Left colon (tissue), 2 donors: ENCODE measurements at places on chromosomes 2 and 18. TPM values are rescaled to one million over a fixed set of nuclear protein-coding genes. Genes with fewer than 3 reads are reported as not detected.

- peak; percentile 11 for DNase-seq
These were observed 2.0 kb downstream of the PPP4R1 start for GRCh38 chr18:9612215-9612830.

GRCh38 chr2:118918017-118918416 is 24.0 kb upstream of the MARCO start:
- no peak for DNase-seq

GRCh38 chr2:151826737-151827157 is 1.5 kb downstream of the ARL5A start:
- DNase-seq: no peak

GRCh38 chr2:140392824-140393223 is 1612.6 kb upstream of the NXPH2 start:
- DNase-seq: no peak

DNA sequence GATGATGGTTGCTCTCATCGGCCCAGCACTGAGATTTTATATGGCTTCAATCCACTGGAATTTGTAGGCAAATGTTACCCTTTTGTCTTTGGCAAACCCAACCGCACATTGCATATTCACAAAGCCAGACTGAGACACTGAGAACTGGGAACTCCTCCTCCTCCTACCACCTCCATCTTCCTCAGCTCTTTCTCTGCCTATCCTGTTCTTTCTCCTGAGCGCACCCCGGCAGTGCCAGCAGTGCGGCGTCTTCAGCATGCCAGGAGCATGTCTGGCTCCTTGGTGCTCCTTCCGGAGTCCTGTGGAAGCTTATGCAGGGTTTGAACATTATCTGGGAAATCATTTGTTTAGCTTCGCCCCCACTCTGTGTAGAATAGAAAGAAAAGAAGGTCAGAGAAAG is 50.8 kb downstream of the TRIB2 start:
- no peak for DNase-seq

DNA sequence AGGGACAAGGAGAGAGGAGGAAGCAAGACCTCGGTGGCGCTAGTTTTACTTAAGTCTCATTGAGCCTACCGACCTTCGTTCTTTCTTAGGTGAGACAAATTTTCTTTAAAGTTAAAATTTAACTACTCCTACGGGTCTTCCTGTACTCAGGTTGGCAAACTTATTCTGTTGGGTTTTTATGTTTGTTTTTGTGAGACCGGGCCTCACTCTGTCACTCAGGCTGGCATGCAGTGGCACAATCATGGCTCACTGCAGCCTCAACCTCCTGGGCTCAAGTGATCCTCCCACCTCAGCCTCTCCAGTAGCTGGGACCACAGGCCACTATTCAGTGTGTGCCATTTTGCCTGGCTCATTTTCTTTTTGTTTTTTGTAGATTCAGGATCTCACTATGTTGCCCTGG is 189.0 kb downstream of the TNS1 start:
- no peak for DNase-seq

- DNase-seq: no peak
These were observed 291.1 kb downstream of the SLC8A1 start for GRCh38 chr2:40160751-40161218.

DNA sequence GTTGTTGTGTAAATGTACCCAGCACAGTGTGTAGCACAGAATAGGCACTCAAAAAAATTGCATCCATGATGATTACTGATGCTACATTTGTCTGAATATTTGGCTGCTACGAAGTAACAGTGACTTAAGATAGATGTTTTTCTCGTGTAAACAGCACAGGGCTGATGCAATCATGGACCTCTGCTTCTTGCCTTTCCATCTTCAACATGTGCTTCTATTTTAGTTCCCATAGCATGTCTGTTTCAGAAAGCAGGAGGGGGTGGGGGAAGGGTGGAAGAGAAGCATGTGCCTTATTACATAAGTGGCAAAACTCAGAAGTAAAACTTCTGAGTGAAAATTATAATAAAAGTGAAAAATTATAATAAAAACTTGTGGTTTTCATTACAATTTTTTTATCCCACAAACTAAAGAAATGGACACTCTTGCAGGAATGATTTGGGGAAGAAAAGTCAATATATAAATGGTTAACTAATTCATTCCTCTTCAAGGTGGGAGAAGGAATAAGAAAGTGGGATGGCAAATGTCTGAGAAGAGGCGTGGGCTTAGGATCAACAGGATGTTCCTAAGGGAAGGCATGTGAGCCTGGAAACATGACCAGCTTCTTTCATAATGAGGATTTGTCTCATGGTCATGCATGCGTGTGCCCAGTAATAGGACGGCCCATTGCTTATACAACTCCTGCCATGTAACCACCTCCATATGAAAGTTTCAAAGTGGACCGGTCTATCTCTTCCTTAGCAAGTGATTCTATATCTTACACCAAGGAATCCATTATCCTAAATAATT is 27.2 kb downstream of the CCBE1 start:
- no peak for DNase-seq

- DNase-seq: no peak
These were observed 58.2 kb downstream of the PLEKHM3 start for GRCh38 chr2:207967121-207967520.

GRCh38 chr2:169175112-169175511 is 105.7 kb downstream of the DHRS9 start:
- no peak for DNase-seq

DNA sequence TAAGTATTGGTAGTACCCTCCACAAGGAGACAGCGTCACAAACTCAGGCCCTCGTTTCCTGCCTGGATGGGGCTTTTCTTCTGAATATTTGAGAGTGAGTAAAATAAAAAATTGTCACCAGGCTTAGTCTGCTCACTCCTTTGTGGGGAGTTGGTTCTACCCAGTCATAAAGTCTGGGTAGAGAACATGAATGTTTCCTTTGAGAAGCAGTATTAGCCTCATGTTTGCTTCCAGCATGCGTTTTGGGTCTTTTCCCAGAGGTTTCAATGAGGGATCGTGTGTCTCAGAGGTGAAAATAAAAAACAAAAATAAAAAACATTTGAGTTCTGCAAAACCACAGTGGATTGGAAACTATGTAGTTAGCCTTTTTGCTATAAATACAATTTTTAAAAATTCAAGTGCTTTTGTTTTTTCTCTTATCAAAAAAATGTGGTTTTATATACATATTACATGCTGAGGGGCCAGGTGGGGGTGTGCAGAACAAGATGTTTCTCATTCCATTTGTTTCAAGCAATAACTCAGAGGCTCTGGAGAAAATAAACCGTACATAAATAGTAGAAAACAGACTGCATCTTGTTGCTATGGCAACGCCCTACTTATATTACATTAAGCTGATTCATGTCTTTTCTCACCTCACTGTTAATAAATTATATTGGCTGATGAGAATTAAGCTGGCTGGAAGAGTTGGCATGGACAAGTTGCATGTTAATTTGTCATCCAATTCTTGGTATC is 225.4 kb upstream of the FBXO11 start:
- DNase-seq: no peak

DNA sequence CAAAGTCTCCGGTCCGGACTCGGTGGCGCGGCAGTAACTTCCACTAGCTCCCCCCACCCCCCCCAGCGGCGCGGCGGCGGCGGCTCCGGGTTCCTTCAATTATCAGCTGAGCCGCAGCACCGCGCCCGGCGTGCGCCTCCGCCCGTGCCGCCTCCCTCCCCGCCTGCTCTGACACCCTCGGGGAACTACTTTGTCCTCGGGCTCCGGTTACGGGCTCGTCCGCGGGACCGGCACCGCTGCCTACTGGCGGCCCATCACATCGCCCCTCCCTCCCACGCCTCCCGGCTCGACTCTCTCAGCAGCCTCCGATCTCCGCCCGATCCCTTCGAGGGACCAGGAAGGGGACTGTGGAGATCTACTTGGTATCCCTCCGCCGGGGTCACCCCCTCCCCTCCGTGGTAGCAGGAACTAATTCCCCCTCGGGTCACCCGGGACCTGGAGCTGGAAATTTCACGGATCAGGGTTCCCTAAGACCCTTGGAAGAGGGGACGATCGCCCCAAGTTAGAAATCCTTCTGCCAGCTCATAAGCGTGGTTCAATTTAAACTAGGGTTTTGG is at the start of gene TRIP12:
TRIP12 (minus strand) TSS at position 118 of the 557 bp plus-strand sequence. CDS start 41,930 bp downstream, outside the sequence.
- DNase-seq: peak; percentile 95

DNA sequence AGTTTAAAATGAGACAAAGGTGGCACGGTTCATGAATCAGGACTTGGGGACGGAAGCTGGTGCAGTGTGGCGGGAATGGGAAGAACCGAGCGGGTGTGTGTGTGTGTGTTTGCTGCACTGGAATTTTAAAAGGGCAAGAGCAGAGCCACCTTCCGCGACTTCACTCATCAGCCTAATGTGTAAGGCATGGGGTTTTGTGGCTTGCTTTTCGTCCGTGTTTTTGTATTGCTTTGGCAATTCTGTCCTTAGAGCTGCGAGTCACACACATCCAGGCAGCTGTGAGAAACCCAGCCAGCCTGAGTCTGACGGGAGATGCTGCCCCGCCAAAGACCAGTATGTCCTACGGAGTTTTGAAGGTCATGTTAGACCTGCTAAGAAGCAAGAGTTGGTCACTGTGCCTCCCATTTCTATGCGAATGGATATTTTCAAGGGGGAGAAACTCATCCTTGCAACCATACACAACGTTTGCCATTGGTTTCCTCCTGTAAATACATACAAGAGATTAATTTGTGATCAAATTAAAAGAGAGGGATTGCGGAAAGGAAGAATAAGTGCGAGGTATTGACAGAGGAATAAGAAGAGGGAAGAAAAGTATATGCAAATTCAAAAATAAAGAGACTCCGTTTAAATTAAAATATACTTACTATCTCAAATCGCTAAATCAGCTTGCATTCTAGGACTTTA is 665 bp upstream of the CACNB4 start:
- no peak for DNase-seq

- DNase-seq: no peak
These were observed 1106.3 kb upstream of the SLC39A10 start for GRCh38 chr2:194550702-194551101.

- DNase-seq: no peak
These were observed 37.8 kb downstream of the RDH14 start for GRCh38 chr2:18522484-18523146.

DNA sequence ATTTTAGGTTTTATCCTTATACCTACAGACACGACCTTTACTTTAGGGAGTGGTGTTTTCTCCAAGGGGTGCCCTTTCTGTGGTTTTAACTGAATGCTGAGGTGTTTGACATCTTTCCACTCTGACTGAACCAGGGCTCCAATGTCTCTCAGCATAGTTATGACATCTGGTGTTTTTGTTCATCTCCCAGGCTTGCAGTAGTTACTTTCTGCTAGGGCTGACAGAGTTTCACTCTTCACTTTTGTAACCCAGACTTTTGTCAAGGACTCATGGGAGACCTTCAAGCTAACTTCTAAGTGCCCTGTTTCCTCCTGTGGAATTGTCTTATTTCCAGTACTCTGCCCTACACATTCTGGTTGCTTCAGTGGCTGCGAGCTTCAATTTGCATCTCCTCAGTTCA is 103.1 kb downstream of the CCDC85A start:
- DNase-seq: no peak

GRCh38 chr2:12032398-12032797 is 286.0 kb downstream of the LPIN1 start:
- no peak for DNase-seq

DNA sequence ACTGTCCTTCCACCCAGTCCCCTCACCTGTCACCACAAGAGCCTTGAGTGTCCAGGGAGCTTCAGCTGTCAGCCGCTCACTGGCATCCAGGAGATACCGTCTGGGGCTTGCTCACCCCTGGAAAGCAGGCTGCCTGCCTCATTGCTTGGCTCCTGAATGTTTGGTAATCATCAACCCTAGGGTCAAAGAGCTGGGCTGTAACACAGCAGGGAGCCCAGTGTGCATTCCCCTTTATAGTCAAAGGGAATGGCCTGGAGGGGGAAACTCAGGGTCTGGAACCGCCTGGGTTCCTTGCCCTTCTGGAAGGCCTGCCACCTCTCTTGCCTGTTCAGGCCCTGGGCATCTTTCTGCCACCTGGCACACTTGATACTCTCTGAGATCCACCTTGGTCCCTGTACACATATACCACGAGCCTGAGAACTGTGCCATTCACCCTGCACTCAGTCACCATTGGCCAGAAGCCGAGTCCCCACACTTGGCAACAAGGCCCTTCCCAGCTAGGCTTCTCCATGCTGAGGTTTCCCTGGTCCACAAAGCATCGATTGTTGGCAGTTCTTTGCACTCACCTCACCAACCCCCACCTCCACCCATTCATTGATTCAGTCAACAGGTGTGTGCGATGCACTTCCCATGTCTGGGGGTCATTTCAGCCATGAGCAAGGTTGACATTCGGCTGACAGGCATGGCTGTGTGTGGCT is 35.0 kb downstream of the TPRKB start:
- no peak for DNase-seq

- no peak for DNase-seq
These were observed 25.2 kb upstream of the HPCAL1 start for GRCh38 chr2:10277293-10278028.

GRCh38 chr2:85843543-85843942 is 45.2 kb downstream of the ST3GAL5 start:
- no peak for DNase-seq

DNA sequence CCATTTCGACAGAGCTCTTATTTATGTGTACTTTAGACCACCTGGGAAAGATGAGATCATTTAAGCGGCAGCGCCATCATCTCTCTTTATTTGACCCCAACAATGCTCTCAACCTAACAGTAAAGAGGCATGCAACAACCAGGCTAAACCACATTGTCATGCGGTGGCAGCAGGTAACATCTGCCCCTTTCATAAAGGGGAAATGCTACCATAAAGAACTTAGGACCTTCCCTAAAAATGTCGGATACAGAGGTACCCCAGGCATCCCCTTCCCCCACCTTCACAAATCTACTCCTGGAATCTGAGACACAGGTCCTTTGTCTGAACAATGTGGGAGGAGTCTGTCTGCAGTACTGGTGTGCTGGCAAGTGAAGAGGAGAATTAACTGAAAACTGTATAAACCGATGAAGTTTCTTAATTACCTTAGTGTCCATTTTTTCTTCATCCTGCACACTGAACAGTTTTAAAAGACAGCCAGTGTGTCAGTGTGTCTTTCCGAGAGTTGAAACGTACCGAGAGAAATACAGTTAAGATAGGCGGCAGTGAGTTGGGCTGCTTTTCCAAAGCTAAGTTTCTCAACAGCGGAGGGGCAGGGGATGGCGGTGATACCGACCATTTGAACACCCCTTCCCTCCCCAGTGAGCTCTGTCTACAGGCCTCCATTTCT is 1.9 kb downstream of the MEX3C start:
- DNase-seq: peak; percentile 20

GRCh38 chr2:201908901-201909300 is 102.6 kb downstream of the CDK15 start:
- no peak for DNase-seq

The PNO1 gene
- 5.5 TPM for total RNA-seq

The RPRD1A gene
- total RNA-seq: 32.3 TPM

The UGT1A10 gene
- total RNA-seq: 84.8 TPM

The DAW1 gene
- total RNA-seq: not detected

The FOXD4L1 gene
- 0.20 TPM for total RNA-seq

The POTEC gene
- not detected for total RNA-seq
